ENCODE measurements at places on chromosomes 6 and 20. TPM values are rescaled to one million over a fixed set of nuclear protein-coding genes. Genes with fewer than 3 reads are reported as not detected.

Gene BPIFA1
- not detected for total RNA-seq

Gene SAMD3
- total RNA-seq, result 0.07 TPM

Gene NR2E1
- total RNA-seq, result 0.05 TPM

Gene RAB32
- total RNA-seq, result 189 TPM

Gene ARMC12
- total RNA-seq, result 0.24 TPM

Gene AGER
- total RNA-seq, result 2.2 TPM

Gene UNC5CL
- 0.62 TPM for total RNA-seq

Gene RBL1
- total RNA-seq, result 14.7 TPM

Gene HRH3
- not detected for total RNA-seq

Gene UQCC2
- 70.3 TPM for total RNA-seq

Gene SGK2
- not detected for total RNA-seq

Gene FKBP1C
- total RNA-seq, result 0.41 TPM

Gene NQO2
- 61.6 TPM for total RNA-seq

Gene SAMD10
- 0.77 TPM for total RNA-seq

Gene LHFPL5
- total RNA-seq, result not detected

Gene HLA-DRA
- not detected for total RNA-seq

Gene DEFB129
- not detected for total RNA-seq

Gene NOX3
- total RNA-seq, result not detected

Gene LPA
- total RNA-seq, result not detected

Gene DTD1
- 154 TPM for total RNA-seq

Gene MEP1A
- total RNA-seq, result not detected

Gene KHDRBS2
- not detected for total RNA-seq

Gene AFDN
- 29.9 TPM for total RNA-seq

Gene PPP1R3D
- 3.4 TPM for total RNA-seq

Gene CFB
- total RNA-seq, result 4.0 TPM

Gene PARD6B
- 4.7 TPM for total RNA-seq

Gene FNDC1
- total RNA-seq, result 0.02 TPM

Gene TNFRSF6B
- total RNA-seq, result 3.4 TPM

Gene LY6G6D
- not detected for total RNA-seq

Gene BTN1A1
- not detected for total RNA-seq

Gene ACTR5
- total RNA-seq, result 9.4 TPM

Gene NXT1
- 102 TPM for total RNA-seq

Gene SIM1
- not detected for total RNA-seq

Gene TDRD6
- not detected for total RNA-seq

Gene ARFRP1
- 65.7 TPM for total RNA-seq

Gene COL12A1
- total RNA-seq, result 9.0 TPM

Gene RCAN2
- total RNA-seq, result 0.22 TPM

Gene PROKR2
- total RNA-seq, result not detected

Gene FNDC11
- total RNA-seq, result 1.8 TPM

Gene LY6G6F
- not detected for total RNA-seq

Gene NKX2-4
- not detected for total RNA-seq

Gene HSPA12B
- not detected for total RNA-seq

Gene RAET1L
- not detected for total RNA-seq

Gene SIGLEC1
- total RNA-seq, result not detected

Gene TRIM10
- not detected for total RNA-seq

Gene ARFGEF3
- total RNA-seq, result 3.5 TPM
